Fibroblast of lung (primary cell): ENCODE measurements at places on chromosomes 13 and 19. TPM values are rescaled to one million over a fixed set of nuclear protein-coding genes. Genes with fewer than 3 reads are reported as not detected.

The ZNF626 gene
- 18.3 and 18.7 TPM in 2 replicates for total RNA-seq

The THSD8 gene
- total RNA-seq = 0.51 TPM in 1 of 2 replicates, not detected in the other

The SLC27A5 gene
- total RNA-seq = 6.7 and 10.1 TPM in 2 replicates

The C19orf38 gene
- 1.0 and 1.3 TPM in 2 replicates for total RNA-seq

The ELSPBP1 gene
- not detected in 2 replicates for total RNA-seq

The KASH5 gene
- total RNA-seq = not detected in 2 replicates

The TPTE2 gene
- not detected in 2 replicates for total RNA-seq

The ARRDC2 gene
- 3.9 and 9.1 TPM in 2 replicates for total RNA-seq

The RAD23A gene
- total RNA-seq = 51.1 and 72.2 TPM in 2 replicates

The ZNF177 gene
- total RNA-seq = 2.1 and 3.3 TPM in 2 replicates

The CEACAM7 gene
- not detected in 2 replicates for total RNA-seq

The LRRC25 gene
- 1.2 and 4.6 TPM in 2 replicates for total RNA-seq

The ZNF14 gene
- 6.2 and 7.9 TPM in 2 replicates for total RNA-seq

The IGSF23 gene
- 0.26 and 0.33 TPM in 2 replicates for total RNA-seq

The ZNF610 gene
- total RNA-seq = 3.3 and 5.3 TPM in 2 replicates

The PSMD8 gene
- total RNA-seq = 190 and 217 TPM in 2 replicates

The C19orf47 gene
- total RNA-seq = 4.4 and 5.1 TPM in 2 replicates

The ZNF791 gene
- total RNA-seq = 9.2 and 12.2 TPM in 2 replicates

The DMWD gene
- total RNA-seq = 24.4 and 33.5 TPM in 2 replicates

The MOB3A gene
- total RNA-seq = 12.8 and 17.2 TPM in 2 replicates

The BEST2 gene
- total RNA-seq = not detected in 2 replicates

The AP3D1 gene
- total RNA-seq = 88.9 and 99.9 TPM in 2 replicates

The KLK7 gene
- total RNA-seq = not detected in 2 replicates

The ADAMTSL5 gene
- total RNA-seq = 1.5 and 3.1 TPM in 2 replicates

The OR7C1 gene
- total RNA-seq = not detected in 2 replicates

The TMC4 gene
- 0.26 and 0.33 TPM in 2 replicates for total RNA-seq

The CRLF1 gene
- 2.3 and 2.5 TPM in 2 replicates for total RNA-seq

The ZSCAN4 gene
- total RNA-seq = not detected in 2 replicates

The LACC1 gene
- total RNA-seq = 8.9 and 11.3 TPM in 2 replicates

The ACP7 gene
- total RNA-seq = not detected in 2 replicates

The CABP5 gene
- not detected in 2 replicates for total RNA-seq

The NAXD gene
- 22.3 and 34.0 TPM in 2 replicates for total RNA-seq

The CBY2 gene
- total RNA-seq = not detected in 2 replicates

The PNMA8A gene
- 3.9 and 8.9 TPM in 2 replicates for total RNA-seq

The CD22 gene
- 1.2 TPM in 1 of 2 replicates, not detected in the other for total RNA-seq

The KLK4 gene
- total RNA-seq = not detected in 2 replicates

The ZNF221 gene
- total RNA-seq = 8.5 and 15.2 TPM in 2 replicates

The EFNA2 gene
- total RNA-seq = 0.17 TPM in 1 of 2 replicates, not detected in the other

The BRSK1 gene
- 3.9 and 5.1 TPM in 2 replicates for total RNA-seq

The NDUFB7 gene
- total RNA-seq = 253 and 274 TPM in 2 replicates

The ZNF8 gene
- 4.9 and 5.6 TPM in 2 replicates for total RNA-seq

The F10 gene
- 20.3 and 41.5 TPM in 2 replicates for total RNA-seq

The PRTN3 gene
- total RNA-seq = not detected in 2 replicates

The SPPL2B gene
- total RNA-seq = 18.0 and 23.8 TPM in 2 replicates

The ZNF829 gene
- 2.5 and 2.8 TPM in 2 replicates for total RNA-seq

The ZNF93 gene
- total RNA-seq = 1.3 and 3.8 TPM in 2 replicates

The C2CD4C gene
- total RNA-seq = under 0.01 and 0.17 TPM in 2 replicates

The ZNF468 gene
- total RNA-seq = 24.1 and 30.6 TPM in 2 replicates

The PDE4A gene
- total RNA-seq = 3.1 and 4.1 TPM in 2 replicates

The FLT1 gene
- total RNA-seq = 0.77 and 1.3 TPM in 2 replicates

The ZNF71 gene
- 7.7 and 9.2 TPM in 2 replicates for total RNA-seq

The ZNF439 gene
- 4.9 and 9.4 TPM in 2 replicates for total RNA-seq

The DCT gene
- total RNA-seq = under 0.01 and 0.17 TPM in 2 replicates

The ZNF816 gene
- 10.1 and 10.3 TPM in 2 replicates for total RNA-seq
